Dermis blood vessel endothelial cell (primary cell): ENCODE measurements at places on chromosomes 6 and 20. TPM values are rescaled to one million over a fixed set of nuclear protein-coding genes. Genes with fewer than 3 reads are reported as not detected.

GRCh38 chr20:53980031-53980465 lies 90.3 kb downstream of the BCAS1 start:
- no peak for DNase-seq

DNA sequence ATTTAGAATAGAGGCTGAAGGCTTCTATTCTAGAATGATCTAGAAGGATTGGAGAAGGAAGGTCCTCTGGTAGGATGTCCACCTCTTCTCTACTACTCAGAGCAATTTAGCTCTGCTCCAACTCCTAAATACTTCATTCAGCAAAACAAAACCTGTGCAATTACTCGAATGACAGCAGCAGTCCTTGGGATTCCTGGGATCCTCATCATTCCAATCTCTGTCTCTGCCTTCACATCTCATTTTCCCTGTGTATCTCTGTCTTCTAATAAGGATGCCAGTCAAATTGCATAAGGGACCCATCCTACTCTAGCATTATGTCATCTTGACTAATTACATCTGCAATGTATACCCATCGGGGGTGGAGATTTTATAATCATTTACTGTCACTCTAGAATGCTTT lies 5.5 kb upstream of the AIG1 start:
- DNase-seq: no peak

DNA sequence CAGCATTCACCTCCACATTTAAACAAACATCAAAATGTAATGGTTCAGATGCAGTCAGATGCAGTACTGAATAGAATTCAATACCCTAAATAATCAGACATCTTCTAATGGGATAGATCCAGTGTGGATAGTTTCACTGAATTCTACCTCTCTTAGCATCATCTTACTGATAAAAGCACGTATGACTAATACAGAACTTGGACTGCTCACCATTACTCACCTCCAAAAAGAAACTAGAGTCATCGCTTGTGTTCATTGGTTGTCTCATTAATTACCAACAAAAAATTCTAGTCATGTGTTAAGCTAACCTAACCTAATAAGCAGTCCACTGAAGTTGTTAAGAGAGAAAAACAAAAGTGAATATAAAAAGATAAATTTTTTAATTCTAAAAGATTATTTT lies 165.9 kb upstream of the IRAK1BP1 start:
- no peak for DNase-seq

SH3BGRL2 gene
- 114 and 133 TPM in 2 replicates for total RNA-seq

GRCh38 chr6:27592481-27593199 lies 119.7 kb upstream of the ZNF184 start:
- peak; percentile 43 for DNase-seq

SDCBP2 gene
- 4.6 and 6.0 TPM in 2 replicates for total RNA-seq

DNA sequence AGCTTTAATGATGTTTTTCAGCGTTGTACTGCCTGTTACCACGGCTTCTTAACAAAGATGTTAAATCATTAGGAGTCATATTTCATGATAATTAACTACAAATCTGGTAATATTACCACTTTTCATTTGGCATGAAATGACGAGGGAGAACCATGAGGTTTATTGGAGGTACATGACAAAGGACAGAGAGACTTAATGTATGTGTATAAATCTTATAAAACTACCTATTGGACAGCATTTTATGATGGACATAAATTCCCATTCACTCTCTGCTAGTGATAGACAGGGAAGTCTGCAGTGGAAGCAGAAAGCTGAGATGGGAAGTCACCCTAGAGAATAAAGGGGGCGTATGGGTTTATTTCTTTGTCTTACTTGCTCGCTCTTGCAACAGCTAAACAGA lies 949.9 kb upstream of the FLRT3 start:
- no peak for DNase-seq

DNA sequence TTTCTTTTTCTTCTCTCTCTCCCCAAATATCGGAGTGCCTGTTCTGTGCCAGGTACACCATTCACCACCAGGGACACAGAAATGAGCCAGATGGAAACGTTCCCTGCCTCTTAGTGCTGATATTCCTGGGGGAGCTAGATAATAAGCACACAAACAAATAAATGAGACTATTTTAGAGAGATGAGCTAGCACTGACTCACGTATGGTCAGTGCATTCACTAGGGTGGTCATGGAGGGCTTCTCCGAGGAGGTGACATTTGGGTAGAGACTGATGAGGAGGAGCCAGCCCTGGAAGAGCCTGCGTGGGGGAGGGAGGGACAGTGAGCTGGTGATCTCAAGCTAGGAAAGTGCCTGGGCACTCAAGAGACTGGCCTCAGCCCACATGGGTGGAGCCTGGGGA lies 252.3 kb upstream of the KCNG1 start:
- DNase-seq: no peak
